Hair follicle dermal papilla cell (primary cell): ENCODE measurements at places on chromosomes 6 and 20. TPM values are rescaled to one million over a fixed set of nuclear protein-coding genes. Genes with fewer than 3 reads are reported as not detected.

The PRDM1 gene
- 16.2 and 39.6 TPM in 2 replicates for total RNA-seq

The CRISP2 gene
- total RNA-seq: not detected in 2 replicates

The SAPCD1 gene
- total RNA-seq: 0.61 TPM in 1 of 2 replicates, not detected in the other

The TRAPPC3L gene
- total RNA-seq: 0.49 TPM in 1 of 2 replicates, not detected in the other

The KIF6 gene
- 3.7 and 3.9 TPM in 2 replicates for total RNA-seq

The TSPO2 gene
- not detected in 2 replicates for total RNA-seq

The PTCHD4 gene
- 2.4 and 4.7 TPM in 2 replicates for total RNA-seq

The SLC32A1 gene
- total RNA-seq: not detected in 2 replicates

The IL20RA gene
- total RNA-seq: 0.49 TPM in 2 replicates

The PLN gene
- under 0.01 TPM in 1 of 2 replicates, not detected in the other for total RNA-seq

The PKHD1 gene
- total RNA-seq: under 0.01 TPM in 1 of 2 replicates, not detected in the other

The GRIK2 gene
- 1.3 and 1.5 TPM in 2 replicates for total RNA-seq

The TNNC2 gene
- total RNA-seq: not detected in 2 replicates

The PGC gene
- not detected in 2 replicates for total RNA-seq

The F13A1 gene
- 0.12 and 1.1 TPM in 2 replicates for total RNA-seq

The SLC22A3 gene
- 0.12 and 0.16 TPM in 2 replicates for total RNA-seq

The PLCB4 gene
- 55.3 and 59.1 TPM in 2 replicates for total RNA-seq

The C20orf202 gene
- 0.16 TPM in 1 of 2 replicates, not detected in the other for total RNA-seq

The TFAP2C gene
- 39.9 and 51.4 TPM in 2 replicates for total RNA-seq

The OR2J3 gene
- total RNA-seq: not detected in 2 replicates

The OR12D3 gene
- not detected in 2 replicates for total RNA-seq

The HAO1 gene
- not detected in 2 replicates for total RNA-seq

The DNAAF9 gene
- total RNA-seq: 18.5 and 24.2 TPM in 2 replicates

The MATN4 gene
- not detected in 2 replicates for total RNA-seq

The DUSP15 gene
- total RNA-seq: 2.1 TPM in 1 of 2 replicates, not detected in the other

The GABRR2 gene
- total RNA-seq: 0.16 TPM in 1 of 2 replicates, not detected in the other

The PPP1R16B gene
- not detected in 2 replicates for total RNA-seq

The IBTK gene
- 64.1 and 79.2 TPM in 2 replicates for total RNA-seq

The KCNK5 gene
- not detected in 2 replicates for total RNA-seq

The DSE gene
- total RNA-seq: 174 and 228 TPM in 2 replicates

The HLA-DRA gene
- 0.85 and 7.0 TPM in 2 replicates for total RNA-seq

The LTB gene
- total RNA-seq: not detected in 2 replicates

The FLOT1 gene
- total RNA-seq: 125 and 132 TPM in 2 replicates

The MCHR2 gene
- total RNA-seq: not detected in 2 replicates

The DLK2 gene
- 0.16 TPM in 1 of 2 replicates, not detected in the other for total RNA-seq

The PRL gene
- not detected in 2 replicates for total RNA-seq

The CDSN gene
- total RNA-seq: not detected in 2 replicates

The TMEM244 gene
- not detected in 2 replicates for total RNA-seq

The SEL1L2 gene
- not detected in 2 replicates for total RNA-seq
